Stimulated activated CD8-positive, alpha-beta memory T cell treated with anti-CD3 and anti-CD28 coated beads, Interleukin-4, amount 100 ng/mL, for 1 hour (primary cell): ENCODE measurements at places on chromosomes 1 and 21.

DNA sequence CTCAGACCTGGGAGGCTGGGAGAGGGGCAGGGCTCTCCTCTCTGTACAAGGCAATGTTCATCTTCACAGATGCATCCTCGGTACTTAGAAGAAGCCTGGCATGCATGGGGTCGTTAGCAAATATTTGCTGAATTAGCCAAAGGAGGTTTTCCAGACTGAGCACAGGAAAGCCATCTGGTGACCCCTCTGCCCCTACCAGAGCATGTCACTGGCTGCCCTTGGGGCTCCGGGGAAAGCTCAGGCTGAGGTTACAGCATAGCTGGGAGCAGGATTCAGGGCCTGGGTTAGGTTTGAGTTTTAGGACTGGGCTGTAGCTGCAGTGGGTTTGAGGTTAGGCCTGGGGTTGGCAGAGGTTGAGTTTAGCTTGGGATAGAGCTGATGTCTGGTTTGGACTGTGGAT is 43.4 kb upstream of the ZBTB40 start:
- DNase-seq: no peak

DNA sequence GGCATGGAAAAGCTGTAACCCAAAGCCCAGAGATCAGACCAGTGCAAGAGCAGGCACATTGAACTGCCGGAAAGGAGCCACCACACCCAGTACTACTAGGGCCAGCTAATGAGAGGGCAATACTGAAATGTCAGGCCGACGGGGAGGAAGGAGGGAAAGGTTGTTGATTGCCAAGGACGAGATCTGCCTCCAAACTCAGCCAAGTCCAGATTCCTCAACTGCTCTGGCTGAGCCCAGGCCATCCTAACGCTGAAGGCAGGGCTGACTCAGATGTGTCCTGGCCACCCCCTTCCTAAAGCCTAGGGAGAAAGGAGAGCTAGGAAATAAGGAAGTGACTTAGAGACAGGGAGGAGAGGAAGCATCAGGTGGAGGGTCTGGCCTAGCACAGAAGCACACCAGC is 42.1 kb upstream of the IPO9 start:
- no peak for DNase-seq

DNA sequence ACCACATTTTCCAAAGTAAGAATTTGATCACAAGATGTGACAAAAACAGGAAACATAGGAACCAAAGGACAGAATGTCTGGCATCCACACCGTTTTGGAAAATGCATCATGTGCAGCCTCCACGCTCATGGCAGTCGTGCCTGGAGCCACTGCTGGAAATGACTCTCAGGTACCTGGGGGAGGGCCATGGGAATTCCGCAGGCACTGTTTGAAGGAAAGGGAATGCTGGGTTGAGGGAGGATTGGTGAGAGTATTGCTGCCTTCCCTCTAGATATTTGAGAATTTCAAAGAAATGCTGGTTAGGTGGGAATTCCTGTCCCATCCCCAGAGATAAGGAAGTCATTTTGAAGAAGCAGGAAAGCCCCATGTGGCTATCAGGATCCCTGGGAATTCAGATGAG is 10.8 kb downstream of the SLAMF1 start:
- no peak for DNase-seq

DNA sequence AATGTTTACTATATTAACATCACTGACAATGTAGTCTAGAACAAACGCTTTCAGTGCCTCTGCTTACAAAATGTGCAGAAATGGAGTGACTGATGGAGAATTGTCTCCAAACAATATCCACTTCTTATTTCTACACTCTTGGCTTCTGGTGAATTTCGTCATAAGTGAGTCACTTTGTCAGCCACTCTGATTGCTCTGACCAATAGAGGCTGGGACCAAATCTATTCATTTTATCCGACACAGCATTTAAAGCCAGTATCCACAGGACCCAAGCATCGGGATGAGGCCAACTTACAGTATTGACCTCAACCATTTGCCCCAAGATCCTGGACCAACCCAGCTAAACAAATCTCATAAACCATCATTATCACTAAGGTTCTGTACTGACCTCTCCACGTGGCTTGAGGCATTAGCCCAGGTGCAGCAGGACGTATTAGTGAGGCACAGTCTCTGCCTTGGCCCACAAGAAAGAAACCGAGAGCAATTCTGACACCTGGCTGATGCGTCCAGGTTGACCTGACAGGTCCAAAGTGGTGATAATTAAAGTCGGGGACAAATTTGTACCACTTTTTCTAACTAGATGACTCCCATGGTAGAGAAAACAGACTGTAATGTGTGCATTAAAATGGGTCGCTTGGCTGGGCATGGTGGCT is 53.3 kb upstream of the ERO1B start:
- no peak for DNase-seq

GRCh38 chr1:80066060-80066459 is 1059.5 kb upstream of the ADGRL4 start:
- DNase-seq: no peak

DNA sequence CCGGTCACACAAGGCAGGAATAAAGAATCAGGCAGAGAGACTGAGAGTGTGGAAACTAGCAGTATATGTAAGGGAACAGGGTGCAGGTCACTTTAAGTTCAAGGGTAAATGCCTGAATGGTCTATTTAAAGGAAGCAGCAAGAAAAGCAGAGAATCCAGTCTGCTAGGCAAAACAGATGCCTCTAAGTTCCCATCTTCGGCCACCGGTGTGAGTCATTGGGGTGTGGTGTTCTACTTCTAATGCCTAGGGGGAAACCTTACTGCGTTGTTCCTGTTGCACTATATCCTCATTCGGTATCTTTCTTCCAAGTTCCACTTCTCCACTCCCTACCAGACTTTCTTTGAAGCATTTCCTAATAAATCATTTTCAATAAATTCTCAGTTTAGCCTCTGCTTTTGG is 259.9 kb downstream of the HHIPL2 start:
- DNase-seq: no peak

DNA sequence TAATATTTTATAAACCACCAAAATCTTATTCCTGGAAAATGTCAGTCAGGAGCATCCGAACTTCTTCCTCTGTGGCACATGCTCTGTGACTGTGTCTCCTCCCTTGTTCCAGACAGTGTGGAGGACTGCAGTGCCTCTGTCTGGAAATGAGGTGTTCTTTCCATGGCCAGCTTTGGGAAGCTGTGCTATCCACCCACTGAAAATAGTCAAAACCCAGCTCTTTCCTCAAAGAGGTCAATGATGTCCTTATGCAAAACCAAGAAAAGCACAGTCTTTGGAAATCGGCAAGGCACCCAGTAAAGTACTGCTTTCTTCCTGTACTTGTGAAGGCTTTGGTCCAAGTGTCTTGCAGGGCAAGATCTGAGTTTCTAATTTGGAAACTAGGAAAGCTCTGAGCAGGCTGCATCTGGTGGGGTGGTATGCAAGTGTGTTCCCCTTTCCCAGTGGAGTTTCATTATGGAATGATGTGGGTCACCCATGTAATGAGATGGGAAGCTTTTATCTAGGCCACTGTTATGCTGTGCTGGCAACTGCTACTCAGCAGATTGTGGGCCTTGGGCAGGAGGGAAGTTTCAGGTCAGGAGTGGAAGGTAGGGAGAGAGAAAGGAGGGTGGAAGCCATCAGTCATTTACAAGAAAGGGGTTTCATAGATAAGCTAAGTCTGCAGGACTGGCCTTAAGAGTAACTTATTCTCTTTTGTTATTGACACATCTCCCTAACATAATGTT is 6.0 kb downstream of the KIAA0040 start:
- DNase-seq: no peak

DNA sequence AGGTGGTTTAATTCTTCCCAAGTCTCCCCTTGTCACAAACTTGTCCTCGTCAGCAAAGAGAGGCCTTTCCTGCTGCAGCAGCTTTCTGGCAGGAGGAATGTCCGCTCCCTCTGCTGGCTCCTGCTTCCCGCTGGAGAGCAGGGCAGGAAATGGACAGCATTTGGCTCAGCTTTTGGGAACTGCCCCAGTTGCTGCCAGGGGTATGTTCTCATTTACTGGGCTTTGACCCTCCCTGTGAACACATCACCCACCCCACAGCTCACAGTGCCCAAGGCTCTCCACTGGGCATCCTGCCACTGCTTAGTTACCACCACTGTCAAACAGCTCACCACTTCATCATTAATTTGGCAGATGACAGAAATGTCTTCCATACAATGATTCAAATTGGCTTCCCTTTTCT is 75.4 kb downstream of the MRPL37 start:
- no peak for DNase-seq

DNA sequence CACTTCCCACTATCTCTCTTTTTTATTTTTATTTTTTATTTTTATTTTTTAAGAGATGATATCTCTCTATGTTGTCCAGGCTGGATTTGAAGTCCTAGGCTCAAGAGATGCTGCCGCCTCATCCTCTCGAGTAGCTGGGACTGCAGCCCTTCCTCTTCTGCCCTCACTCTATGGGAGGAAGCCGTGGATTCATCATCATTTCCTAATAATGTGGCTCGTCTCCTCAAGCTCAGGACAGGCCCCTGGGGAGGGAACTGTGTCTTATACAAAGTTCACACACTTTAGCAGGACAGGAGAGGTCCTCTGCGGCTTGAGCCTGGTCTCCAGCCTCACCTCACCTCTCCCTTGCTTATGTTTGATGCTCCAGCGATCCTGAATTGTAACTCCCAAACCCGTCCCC is 16.5 kb upstream of the IFFO2 start:
- DNase-seq: no peak

GRCh38 chr1:29767088-29767685 is 530.9 kb downstream of the PTPRU start:
- DNase-seq: no peak

DNA sequence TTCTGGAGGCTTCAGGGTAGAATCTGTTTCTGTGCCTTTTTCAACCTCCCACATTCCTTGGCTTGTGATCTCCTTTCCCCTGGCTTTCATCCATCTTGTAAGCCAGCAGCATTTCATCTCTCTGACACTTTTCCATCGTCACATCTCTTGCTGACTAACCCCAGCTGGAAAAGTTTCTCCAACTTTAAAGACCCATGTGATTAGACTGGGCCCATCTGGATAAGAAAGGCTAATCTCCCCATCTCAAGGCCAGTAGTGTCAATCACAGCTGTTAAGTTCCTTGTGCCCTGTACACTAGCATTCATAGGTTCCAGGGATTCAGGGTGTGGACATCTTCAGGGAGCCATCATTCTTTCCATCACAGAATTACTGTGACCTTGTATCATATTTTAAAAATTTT is 452.1 kb downstream of the TTLL7 start:
- no peak for DNase-seq

- no peak for DNase-seq
Measured at GRCh38 chr1:39435597-39435996, 55.8 kb upstream of the BMP8A start.

DNA sequence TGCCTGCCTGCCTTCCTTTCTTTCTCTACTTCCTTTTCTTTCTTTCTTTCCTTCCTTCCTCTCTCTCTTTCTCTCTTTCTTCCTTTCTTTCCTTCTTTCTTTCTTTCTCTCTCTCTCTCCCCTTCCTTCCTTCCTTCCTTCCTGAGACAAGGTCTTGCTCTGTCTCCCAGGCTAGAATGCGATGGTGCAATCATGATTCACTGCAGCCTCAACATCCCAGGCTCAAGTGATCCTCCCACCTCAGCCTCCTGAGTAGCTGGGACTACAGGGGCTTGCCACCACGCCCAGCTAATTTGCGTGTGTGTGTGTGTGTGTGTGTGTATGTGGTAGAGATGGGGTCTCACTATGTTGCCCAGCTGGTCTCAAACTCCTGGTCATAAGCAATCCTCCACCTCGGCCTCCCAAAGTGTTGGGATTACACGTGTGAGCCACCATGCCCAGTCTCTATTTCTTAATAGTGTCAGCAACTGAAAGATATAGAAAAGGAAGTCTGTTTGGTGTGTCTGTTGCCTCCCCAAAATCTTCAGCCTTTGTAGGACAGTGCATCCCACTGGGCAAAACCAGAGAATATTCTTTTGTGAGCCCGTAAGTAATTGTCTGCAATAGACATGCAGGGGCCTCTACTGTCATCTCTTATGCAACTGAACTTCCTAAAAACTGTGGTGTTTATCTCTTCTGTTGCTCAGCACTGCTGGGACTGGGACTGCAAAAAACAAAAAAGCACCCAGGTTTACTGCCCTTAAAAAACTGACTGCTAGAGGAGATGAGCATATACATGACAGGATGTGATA is 20.9 kb upstream of the RAB4A start:
- DNase-seq: no peak

DNA sequence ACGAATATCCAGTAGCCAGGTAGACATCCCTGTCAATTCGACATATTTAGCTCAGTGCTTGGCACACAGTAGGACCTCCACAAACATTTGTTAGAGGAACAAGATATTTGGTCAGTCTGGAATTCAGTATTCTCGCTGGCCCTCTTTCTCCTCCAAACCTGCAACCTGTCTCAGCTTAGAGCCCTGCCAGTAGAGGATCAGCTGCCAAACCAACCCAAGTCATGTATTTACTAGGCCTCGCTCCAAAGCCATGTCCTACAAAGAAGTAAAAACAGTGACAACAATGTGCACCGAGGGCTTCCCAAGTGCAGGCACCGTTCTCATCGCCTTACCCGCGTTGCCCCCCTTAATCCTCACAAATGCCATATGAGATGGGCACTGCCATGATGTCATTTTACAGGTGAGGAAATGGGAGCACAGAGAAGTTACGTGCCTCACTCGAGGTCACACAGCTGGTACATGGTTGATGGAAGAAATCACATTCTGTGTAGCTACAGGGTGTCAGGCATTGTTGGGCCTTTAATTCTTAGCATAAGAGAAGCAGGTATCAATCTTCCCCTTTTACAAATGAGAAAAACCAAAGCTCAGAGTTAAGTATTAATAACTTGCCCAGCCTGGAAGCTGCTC is 26.0 kb upstream of the CDCA8 start:
- DNase-seq: no peak

DNA sequence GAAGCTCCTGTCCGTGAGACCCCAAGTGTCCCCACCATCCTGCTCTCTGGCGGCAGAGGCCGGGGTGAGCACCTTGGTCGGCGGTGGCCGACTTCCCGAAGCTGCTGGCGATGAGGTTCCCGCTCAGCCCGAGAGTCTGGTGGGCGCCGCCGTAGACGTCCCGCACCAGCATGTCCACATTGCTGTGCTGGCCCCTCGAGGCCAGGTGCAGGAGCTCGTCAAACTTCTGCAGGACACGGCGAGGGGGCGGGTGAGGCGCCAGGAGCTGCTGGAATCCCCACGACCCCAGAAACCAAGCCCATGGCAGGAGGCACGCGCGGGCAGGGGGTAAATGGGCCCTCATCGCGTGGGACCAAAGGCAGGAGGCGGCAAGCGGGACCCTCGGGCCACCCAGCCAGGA is 6.7 kb downstream of the PANK4 start:
- DNase-seq: no peak

- no peak for DNase-seq
Measured at GRCh38 chr21:28233536-28234220, 759.0 kb downstream of the LTN1 start.

DNA sequence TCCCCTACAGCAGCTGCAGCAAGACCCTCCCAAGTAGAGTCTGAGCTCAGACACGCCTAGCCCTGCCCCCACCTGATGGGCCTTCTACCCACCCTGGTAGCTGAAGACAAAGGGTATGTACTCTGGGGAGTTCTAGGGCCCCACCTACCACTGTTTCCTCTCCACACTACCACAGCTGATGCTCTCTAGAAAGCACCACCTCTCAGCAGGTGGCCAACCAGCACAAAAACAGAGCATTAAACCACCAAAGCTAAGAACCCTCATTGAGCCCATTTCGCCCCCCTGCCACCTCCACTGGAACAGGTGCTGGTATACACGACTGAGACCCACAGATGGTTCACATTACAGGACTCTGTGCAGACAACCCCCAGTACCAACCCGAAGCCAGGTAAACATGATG is 258.9 kb downstream of the SETD4 start:
- no peak for DNase-seq
